ENCODE measurements at places on chromosomes 7 and 10.

DNA sequence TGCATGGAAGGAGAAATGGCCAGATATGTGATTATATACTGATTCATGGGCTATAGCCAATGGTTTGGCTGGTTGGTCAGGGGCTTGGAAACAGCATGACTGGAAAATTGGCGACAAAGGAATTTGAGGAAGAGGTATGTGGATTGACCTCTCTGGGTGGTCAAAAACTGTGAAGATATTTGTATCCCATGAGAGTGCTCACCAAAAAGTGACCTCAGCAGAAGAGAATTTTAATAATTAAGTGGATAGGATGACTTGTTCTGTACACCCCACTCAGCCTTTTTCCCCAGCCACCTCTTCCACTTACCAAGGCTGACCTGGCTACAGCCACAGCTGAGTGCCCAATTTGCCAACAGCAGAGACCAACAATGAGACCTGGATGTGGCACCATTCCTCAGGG lies 146.7 kb downstream of the GPR37 start:
- no peak for DNase-seq

GRCh38 chr10:75395066-75395931 lies 6.3 kb downstream of the ZNF503 start:
- no peak for DNase-seq

GRCh38 chr10:117684672-117685211 lies 142.2 kb downstream of the EMX2 start:
- no peak for DNase-seq

GRCh38 chr10:127413326-127413725 lies 135.8 kb upstream of the NPS start:
- DNase-seq = no peak

GRCh38 chr7:14207138-14207537 lies 217.7 kb upstream of the ETV1 start:
- DNase-seq = no peak

- DNase-seq = no peak
Observed at GRCh38 chr7:115135769-115136410, 214.0 kb downstream of the MDFIC start.

- DNase-seq = no peak
Observed at GRCh38 chr10:108422286-108422685, 1257.8 kb upstream of the SORCS1 start.

GRCh38 chr7:150385302-150385723 lies 6.2 kb downstream of the ZNF775 start:
- DNase-seq = no peak

- peak; percentile 98 for DNase-seq
Observed at GRCh38 chr10:4663162-4663992, 162.6 kb upstream of the AKR1E2 start.

DNA sequence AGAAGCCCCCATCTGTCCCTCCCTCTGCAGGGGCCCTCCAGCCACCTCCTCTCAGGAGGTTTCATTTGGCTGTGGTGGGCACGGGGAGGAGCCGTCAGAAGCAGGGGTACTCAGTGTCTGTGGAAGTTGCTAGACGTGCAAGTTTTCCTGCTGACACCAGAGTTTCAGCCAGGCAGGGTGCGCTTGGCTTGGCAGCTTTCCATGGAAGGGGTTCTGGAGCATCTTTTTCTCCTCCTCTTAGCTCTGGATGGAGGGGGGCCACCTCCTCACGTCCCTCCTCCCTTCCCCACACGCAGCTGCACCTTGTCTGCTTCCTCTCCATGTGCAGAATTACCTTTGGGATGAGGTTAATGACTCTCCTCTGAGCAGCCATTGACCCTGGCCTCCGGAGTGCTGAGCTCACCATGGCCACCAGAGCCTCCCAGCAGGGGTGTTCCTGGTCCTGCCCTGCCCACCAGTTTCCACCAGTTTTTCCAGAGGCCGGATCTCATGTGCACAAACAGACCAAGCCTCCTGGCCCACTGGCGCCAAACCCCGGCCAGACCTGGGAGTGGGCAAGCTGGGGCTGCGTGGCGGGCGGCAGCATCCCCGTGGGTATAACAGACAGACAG lies 579.8 kb upstream of the FOXK1 start:
- no peak for DNase-seq

DNA sequence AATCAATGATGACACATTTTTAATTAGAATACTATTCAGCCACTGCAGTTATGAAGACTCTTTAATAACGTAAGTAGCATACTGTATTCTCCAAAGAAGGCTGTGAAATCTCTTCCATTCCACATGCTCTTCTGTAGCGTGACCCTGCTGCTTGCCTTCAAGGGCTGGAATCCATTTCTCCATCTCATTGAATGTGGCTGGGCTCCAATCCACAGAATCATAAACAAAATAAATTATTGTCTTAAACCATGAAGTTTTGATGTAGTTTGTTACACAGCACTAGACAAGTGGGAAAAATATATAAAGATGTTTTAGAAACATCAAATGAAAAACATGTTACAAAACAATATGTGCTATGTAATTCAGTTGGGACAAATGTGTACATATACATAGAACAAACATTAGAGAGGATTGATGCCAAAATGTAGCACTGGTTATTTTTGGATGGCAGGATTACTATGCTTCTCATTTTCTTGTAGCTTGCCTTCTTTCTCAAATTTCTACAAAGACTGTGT lies 410.8 kb upstream of the PODXL start:
- no peak for DNase-seq

GRCh38 chr7:114979388-114979787 lies 57.5 kb downstream of the MDFIC start:
- DNase-seq = peak; percentile 23

- no peak for DNase-seq
Observed at GRCh38 chr10:76839276-76839675, 798.3 kb downstream of the KCNMA1 start.

- DNase-seq = no peak
Observed at GRCh38 chr7:151799506-151799905, 77.4 kb downstream of the PRKAG2 start.

GRCh38 chr10:123673198-123673597 lies 7.0 kb downstream of the GPR26 start:
- DNase-seq = no peak

- DNase-seq = no peak
Observed at GRCh38 chr10:129057856-129058663, 409.0 kb upstream of the MGMT start.

- DNase-seq = no peak
Observed at GRCh38 chr7:150778014-150778737, 22.0 kb downstream of the TMEM176B start.

DNA sequence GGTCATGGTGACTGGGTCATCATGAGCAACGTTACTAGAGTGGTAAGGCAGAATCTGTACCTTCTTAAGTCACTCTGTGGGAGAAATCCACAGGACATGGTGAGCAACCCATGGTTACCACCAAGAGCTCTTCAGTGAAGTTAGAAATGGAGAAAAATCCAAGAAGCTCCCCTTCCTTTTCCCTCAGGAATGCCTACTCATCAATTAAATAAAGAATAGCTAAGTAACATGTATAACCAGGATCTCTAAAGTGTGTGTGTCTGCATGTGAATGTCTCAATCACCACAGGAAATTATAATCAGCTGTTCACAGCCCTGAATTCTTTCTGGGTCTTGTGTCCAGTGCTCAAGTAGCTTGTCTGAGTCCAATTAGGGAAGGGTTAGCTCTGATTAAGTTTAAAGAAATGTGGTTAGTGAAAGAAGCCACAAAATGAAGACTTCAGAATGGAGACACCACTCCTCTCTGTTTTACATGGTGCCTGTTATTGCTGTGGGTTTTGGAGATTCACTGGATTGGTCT lies 73.2 kb downstream of the SEM1 start:
- DNase-seq = peak; percentile 5

GRCh38 chr7:31100445-31100844 lies 48.3 kb downstream of the ADCYAP1R1 start:
- no peak for DNase-seq

DNA sequence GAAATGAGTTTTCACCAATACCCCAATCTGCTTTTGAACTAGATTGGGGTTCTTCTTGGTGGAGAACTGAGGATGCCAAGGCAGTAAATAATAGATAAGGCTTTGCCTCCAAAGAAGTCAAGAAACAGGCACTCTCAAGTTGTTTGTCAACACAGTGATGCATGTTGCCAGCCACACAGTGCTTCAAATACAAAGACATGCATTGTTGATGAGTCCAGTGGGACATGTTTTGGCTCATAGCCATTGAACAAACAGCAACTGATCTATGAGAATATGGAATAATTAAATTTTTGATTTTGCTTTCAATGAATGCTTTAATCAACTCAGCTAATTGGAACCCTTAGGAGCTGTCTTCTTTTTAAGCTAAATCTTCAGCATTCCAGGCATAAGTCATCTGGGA lies 346.4 kb downstream of the THSD7A start:
- no peak for DNase-seq

- no peak for DNase-seq
Observed at GRCh38 chr10:8439040-8439439, 384.6 kb downstream of the GATA3 start.

GRCh38 chr7:47634273-47634672 lies 52.4 kb upstream of the TNS3 start:
- DNase-seq = no peak

DNA sequence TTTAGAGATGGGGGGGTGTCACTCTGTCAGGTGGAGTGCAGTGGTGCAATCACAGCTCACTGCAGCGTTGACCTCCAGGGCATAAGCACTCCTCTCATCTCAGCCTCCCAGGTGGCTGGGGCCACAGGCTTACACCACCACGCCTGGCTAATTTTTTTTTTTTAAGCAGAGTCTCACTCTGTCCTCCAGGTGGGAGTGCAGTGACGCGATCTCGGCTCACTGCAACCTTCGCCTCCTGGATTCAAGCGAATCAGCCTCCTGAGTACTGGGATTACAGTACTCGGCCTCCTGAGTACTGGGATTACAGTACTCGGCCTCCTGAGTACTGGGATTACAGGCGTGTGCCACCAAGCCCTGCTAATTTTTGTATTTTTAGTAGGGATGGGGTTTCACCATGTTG lies 23.6 kb upstream of the PPIA start:
- DNase-seq = no peak

GRCh38 chr10:32056136-32057035 lies at the start of gene KIF5B:
Gene KIF5B, minus strand, starts transcription at chr10:32056425. Its CDS starts 452 bp downstream, at chr10:32055973.
- DNase-seq = no peak

GRCh38 chr10:21599582-21599981 lies 65.5 kb downstream of the MLLT10 start:
- DNase-seq = no peak

DNA sequence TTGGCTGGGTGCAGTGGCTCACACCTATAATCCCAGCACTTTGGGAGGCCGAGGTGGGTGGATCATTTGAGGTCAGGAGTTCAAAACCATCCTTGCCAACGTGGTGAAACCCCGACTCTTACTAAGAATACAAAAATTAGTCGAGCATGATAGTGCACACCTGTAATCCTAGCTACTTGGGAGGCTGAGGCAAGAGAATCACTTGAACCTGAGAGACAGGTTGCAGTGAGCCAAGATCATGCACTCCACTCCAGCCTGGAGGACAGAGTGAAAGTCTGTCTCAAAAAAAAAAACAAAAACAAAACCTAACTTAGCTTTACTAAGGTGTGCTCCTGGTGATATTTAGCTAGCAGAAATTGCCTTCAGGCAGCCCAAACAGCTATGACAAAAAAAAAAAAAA lies 24.3 kb upstream of the VDAC2 start:
- no peak for DNase-seq

GRCh38 chr7:50714857-50715256 lies 67.8 kb downstream of the GRB10 start:
- no peak for DNase-seq

DNA sequence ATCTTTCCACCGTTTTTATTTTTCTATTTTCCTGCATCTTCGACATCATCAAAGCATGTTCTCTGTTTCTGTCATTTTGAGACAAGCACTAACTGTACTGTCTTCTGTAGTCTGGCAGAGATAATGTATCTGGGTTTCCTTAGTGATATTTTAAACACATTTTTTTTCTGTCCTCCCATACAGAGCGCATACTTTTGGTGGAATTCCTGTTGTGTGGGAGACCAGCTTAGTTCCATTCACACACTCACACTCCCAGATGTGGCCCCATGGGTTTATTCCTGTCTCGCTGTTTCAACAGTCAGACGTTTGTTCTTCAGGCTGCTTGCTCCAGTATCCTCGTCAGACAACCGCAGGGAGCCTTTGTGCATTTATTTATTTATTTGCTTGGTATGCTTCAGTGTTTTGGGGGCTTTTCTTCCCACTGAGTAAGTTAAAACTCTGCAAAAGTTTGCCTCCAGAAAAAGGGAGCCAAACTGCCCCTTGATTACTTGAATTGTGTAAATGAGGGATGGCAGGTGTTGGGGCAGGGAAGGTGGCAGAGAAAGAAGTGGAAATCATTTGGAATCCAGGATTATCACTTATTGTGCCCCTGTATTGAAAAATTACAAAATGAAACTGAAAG lies 456.8 kb upstream of the KLF6 start:
- DNase-seq = peak; percentile 100

DNA sequence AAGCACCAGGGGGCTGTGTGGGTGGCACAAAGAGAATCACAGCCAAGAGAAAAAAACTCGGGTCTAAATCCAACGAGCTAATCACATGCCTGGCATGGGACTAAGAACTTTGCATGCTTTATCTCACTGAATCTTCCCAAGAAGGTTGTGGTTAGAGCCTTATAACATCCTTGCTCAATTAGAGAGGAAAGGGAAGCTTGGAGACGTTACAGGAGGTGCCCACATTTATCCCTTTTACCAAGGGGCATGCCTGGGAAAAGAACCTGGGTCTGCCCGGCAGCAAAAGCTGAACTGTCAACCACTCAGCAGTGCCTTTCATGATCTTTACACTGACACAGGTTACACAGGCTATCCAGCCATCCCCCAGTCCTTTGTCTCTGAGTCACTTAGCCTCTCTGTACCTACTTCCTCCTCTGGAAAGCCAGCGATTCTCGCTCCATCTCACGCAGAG lies 190.1 kb downstream of the PRPF18 start:
- DNase-seq = no peak

DNA sequence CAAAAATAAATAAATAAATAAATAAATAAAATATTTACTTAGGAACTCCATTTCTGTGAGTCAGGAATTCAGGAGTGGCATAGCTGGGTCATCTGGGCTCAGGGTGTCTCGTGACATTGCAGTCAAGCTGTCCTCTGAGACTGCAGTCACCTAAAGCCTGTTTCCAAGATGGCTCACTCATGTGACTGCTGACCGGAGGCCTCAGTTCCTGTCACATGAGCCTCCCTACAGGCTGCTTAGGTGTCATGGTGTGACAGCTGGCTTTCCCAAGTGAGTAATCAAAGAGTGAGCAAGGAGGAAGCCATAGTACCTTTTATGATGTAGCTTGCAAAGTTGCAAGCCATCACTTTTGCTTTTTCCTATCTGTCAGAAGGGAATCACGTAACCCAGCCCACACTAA lies 128.6 kb upstream of the KCTD7 start:
- DNase-seq = no peak

GRCh38 chr10:129517680-129518057 lies 50.6 kb downstream of the MGMT start:
- DNase-seq = no peak
